Naive thymus-derived CD8-positive, alpha-beta T cell (primary cell): ENCODE measurements at places on chromosomes 1 and 21.

GRCh38 chr1:38908821-38909220 is 27.4 kb upstream of the GJA9 start:
- DNase-seq, result no peak

GRCh38 chr1:17743008-17743647 is 12.0 kb upstream of the ACTL8 start:
- DNase-seq, result no peak

DNA sequence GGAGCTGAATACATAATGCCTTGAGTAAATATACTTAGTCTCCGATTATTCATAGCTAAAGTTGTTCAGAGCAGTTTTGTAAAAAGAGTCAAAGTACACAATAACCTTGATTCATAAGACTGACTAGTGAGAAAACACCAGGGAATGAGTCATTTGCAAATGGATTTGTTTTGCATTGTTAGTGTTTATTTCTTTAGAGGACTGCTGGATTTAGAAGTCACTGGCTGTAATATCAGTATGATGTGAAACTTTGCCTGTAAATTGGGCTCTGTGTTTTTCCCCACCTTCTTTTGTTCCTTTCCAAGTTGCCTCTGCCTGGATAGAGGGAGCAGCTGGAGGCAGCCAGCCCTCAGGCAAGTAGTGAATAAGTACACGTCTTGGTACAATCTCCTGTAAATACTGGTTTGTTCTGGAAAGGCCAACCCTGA is 474.7 kb downstream of the NUF2 start:
- no peak for DNase-seq

DNA sequence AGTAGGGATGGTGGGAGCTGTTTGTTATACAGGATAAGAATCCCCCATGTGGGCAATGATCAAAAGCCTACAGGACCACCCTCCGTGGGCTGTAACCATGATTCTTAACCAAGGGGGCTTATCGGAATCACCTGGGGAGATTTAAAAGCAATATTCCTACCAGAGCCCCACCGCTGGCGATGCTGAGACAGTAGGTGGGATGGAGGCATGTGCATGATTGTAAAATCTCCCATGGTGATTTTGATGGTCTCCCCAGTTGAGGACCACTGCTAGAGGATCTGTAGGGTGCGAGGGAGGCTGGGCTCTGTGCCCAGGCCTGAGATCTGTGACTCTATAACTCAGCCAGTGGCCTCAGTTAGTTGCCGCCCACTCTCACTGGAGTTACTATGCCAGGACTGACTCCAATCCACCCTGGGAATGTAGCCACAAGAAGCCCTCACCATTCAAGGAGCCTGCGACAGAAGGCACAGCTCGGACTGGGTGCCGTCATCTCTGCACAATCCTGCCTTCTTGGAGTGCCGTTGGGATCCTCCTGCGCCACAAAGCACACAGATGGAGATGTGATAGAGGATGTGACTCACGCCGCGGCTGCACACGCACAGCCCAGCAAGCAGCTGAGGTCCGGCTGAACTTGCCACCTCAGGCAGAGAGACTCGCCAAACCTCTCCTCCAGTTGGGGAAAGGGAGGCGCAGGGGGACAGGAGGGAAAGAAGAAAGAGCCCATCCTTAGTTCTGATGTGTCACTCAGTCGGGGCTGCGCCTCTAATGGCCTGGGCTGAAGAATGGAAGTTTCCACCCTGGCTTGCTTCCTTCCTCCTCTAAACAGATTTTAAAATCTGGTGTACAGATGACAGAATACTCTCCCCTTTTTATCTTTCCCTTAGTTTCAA is 26.5 kb downstream of the AKNAD1 start:
- DNase-seq, result no peak

DNA sequence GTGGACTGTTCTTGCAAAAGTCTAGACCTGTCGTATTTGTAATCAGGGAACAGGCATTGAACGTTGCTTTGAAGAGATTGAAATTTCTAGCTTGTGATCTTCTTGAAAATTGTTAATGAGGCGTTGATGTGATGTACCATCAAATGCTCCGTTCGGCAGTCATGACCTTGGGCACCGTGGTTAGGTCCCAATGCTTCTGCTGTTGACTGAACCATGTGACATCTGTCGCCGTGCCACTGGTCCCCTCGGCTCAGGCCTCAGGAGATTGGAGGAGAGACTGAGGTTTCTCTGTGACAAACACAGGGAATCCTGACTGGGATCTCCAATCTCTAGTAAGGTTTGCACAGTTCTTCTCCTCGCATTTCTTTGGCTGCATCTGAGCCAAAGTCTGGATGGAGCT is 18.1 kb upstream of the KCNAB2 start:
- no peak for DNase-seq

DNA sequence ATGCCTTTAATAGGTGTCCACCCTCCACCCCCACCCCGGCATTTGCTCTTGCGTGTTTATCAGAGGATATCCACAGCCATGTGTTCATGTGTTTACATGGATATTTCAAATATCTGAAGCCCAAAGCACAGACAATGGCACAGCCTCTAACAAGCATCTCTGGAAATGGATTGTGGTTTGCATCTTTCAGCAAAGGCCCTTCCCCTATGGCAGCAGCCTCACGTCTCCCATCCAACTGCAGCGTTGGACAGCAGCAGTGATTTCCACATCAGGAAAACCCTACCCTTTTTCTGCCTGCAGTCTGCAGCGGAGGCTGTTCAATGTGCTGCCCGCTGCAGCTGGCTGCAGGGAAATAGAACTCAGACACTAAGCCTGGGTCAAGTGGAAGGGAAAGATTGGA is 1.6 kb downstream of the RASSF5 start:
- DNase-seq, result no peak

DNA sequence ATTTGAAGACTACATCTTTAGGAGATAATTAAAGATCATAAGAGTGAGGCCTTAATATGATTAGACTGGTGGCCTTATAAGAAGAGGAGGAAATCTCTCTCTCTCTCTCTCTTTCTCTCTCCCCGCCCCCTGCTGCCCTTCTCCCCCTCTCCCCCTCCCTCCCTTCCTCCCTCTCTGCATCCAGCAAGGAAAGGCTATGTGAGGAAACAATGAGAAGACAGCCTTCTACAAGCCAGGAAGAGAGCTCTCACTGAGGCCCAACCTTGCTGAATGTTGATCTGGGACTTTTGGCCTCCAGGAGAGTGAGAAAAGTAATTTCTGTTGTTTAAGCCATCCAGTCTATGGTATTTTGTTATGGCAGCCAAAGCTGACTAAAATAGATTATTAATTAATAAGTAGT is 21.6 kb downstream of the FOXD3 start:
- no peak for DNase-seq

GRCh38 chr1:240280560-240281322 is 189.1 kb downstream of the FMN2 start:
- no peak for DNase-seq

DNA sequence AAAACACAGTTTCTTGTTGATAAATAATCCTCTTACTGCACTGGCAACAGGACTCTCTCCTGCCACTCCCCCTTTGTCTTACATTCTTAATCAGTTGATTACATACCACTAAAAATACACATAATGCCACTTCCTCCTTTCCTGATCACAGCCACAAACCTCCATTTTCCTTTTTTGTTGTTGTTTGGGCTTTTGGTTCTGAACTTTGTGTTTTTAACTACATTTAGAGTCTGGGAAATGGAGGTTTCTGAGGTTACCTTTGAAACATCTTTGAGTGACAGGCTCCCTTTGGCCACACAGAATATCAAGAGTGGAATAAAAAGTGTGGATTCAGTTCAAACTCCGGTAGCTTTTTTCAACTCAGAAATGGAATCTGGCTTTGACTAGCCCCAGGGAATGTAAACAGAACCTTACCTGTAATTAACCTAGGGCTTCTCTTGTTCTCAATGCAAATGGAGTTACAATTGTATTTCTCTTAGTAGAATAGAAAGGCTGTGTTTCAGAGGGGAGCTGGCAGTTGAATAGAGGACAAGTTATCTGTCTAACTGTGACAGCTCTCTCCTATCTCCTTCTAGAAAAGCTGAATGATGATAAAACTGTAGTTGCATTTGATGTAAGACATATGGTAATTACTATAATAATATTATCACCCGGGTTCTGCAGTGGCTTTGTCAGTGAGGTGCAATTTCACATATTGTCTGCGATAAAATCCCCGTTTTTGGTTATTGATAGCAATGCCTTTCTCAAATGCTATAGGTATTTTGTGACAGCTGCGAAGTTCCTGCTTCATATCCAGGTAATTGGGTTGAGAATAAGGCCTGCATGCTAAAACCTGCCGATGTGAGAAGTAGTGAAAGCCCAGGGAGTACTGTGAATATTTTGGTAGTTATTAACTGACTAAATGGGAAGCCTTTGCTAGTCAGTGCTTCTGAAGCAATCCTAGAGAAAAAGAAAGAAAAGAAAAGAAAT is 66.9 kb downstream of the ST6GALNAC5 start:
- no peak for DNase-seq

GRCh38 chr1:110011527-110012041 is 22.8 kb upstream of the STRIP1 start:
- no peak for DNase-seq

GRCh38 chr1:54124472-54124871 is 28.3 kb downstream of the CDCP2 start:
- DNase-seq, result no peak

GRCh38 chr1:204104331-204105130 is 31.6 kb downstream of the SOX13 start:
- DNase-seq, result no peak

DNA sequence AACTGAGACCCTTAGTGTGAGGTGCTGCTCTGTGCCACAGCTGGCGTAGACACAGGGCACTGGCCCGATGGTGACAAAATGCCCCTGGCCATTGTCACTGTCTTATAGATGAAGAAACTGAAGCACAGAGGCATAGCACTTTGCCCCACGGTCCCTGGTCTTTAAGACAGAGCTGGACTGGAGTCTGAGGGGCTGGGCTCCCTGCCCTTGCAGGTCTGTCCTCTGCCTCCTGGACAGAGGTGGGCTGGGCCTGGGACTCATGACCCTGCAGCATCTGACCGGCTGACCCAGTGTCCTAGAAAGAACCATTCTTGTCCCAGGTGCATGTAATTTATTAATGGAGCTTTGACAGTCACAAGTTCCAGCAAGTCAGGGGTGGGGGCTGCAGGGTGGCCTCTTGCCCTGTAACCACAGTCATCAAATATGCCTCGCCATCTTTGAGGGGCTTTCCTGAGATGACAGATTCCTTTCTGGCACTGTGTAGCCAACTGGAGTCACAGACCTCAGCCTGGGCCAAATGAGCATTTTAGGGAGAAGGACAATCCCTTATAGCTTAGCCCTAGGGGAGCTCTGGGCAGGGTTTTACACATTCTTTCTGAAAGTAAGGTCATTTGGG is 6.1 kb downstream of the SLFNL1 start:
- DNase-seq, result no peak

- no peak for DNase-seq
Measured at GRCh38 chr1:159952932-159953331, 1.1 kb downstream of the SLAMF9 start.

DNA sequence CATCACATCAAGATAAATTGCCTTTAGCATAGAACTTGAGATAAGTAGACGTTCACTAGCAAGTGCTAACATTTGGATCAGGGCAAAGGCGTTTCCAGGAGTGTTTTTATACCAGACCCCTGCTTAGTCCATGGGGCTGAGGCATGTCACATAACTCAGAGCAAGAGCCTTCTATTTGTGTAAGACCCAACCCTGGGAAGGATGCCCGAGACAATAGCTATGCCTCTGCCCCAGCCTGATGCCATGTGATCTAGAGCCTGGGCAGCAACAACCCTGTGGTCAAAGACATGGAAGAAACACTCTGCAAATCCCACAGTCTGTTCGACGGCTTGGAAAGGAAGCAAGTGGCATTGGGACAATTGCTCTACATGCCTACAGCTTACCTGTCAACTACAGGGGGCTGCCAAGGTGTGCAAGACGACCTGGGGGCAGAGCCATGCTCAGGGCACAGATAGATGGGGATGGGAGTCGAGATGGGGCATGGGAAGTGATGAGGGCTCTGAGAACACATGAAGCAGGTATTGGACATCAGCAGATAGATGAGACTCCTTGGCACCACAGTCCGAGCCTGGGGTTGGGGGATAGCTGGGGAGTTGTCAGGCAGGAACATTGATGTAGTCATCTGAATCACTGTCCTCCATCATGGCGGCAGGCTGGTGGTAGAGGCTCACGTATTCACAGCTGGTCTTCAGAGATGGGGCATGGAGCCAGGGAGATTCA is 7.3 kb downstream of the IL24 start:
- no peak for DNase-seq

GRCh38 chr21:26397545-26397944 is 175.5 kb downstream of the CYYR1 start:
- no peak for DNase-seq

DNA sequence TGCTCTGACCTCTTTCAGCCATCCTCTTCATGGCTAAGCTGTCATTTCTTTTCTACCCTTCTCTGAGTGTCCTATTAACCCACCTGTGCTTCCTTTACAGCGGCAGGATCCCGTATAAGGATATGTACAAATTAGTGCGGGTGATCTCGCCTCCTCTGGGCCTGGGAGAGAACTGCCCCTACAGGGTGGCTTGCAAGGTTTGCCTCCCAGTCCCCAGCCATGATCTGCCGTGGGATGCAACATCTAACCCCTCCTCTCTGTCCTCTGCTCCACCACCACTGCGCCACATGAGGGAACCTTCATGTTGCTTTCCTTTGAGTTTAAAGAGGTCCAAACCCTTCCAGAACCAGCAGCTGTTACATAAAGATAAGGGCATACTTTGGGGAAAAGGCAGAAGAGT is 282.2 kb downstream of the ZNF648 start:
- no peak for DNase-seq

DNA sequence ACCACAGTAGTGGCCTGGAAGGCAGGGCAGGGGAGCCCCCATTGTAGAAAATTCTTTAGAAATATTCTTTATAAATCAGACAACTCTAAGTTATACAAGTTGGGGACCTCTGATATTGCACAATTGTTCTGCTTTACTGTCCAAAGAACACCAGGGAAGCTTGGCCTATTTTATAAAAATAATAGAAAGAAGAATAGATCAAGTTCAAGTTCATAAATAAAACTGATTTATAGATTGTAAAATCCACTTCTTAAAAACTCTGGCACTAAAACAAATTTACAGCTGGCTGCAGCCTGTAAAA is 55.0 kb upstream of the GALNT2 start:
- DNase-seq, result no peak

- DNase-seq, result no peak
Measured at GRCh38 chr1:29655945-29656850, 419.9 kb downstream of the PTPRU start.

- DNase-seq, result no peak
Measured at GRCh38 chr1:115655306-115655663, 13.5 kb downstream of the VANGL1 start.

GRCh38 chr1:25472471-25472870 is 41.8 kb downstream of the MACO1 start:
- no peak for DNase-seq

- no peak for DNase-seq
Measured at GRCh38 chr1:81820765-81821164, 20.0 kb downstream of the ADGRL2 start.

- no peak for DNase-seq
Measured at GRCh38 chr1:243378669-243379068, 122.8 kb downstream of the SDCCAG8 start.

GRCh38 chr1:178488393-178488792 is 8.4 kb downstream of the CLEC20A start:
- DNase-seq, result no peak

GRCh38 chr1:240491796-240492195 is 120.2 kb downstream of the GREM2 start:
- DNase-seq, result no peak
